Mucosa of descending colon (tissue), 3 donors: ENCODE measurements at places on chromosomes 6 and 20. TPM values are rescaled to one million over a fixed set of nuclear protein-coding genes. Genes with fewer than 3 reads are reported as not detected.

The TUBB gene
- total RNA-seq: 328 TPM

The CAGE1 gene
- total RNA-seq: not detected

The ISM1 gene
- 0.66 TPM for total RNA-seq

The PHACTR2 gene
- total RNA-seq: 49.5 TPM

The ANGPT4 gene
- 0.05 TPM for total RNA-seq

GRCh38 chr6:31979238-31979898, 2.5 kb upstream of the C4A start:
- DNase-seq: no peak

GRCh38 chr6:156430386-156430785, 346.8 kb upstream of the ARID1B start:
- DNase-seq: no peak

- DNase-seq: no peak
Measured at GRCh38 chr6:89553431-89553830, 85.1 kb downstream of the LYRM2 start.

- DNase-seq: no peak
Measured at GRCh38 chr6:305371-306206, 13.3 kb downstream of the DUSP22 start.

GRCh38 chr6:133577851-133578250, 311.1 kb upstream of the TCF21 start:
- no peak for DNase-seq

DNA sequence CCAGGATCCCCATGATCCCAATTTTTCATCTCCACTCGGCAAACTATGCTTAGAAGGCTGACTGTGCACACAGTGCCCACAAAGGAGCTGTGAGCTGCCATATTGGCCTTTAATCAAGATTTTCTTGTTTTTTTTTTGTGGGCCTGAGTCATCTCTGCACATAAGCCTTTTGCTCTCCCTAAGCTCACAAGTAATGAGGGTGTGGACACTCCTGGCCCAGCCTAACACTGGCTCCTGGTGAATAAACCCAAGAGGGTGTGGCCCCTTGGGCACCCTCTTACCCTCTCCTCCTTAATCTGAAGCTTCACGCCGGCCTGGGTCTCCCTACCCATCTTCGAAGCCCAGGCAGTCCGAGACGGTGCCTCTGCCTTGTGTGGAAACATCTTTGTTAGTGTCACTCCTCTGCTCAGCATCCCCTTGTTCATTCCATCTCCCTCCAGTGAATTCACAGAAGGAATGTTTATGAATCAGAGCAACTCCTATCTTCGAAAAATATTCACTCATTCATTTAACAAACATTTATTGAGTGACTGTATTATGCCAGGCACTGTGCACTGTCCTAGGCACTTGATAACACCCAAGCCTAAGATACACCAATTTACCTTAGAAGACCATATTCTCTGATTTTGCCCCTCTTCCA, 22.2 kb upstream of the MRPS10 start:
- no peak for DNase-seq

GRCh38 chr6:143701349-143702234, 23.8 kb downstream of the PHACTR2 start:
- DNase-seq: no peak

- peak; percentile 62 for DNase-seq
Measured at GRCh38 chr6:7115543-7116231, 7.9 kb downstream of the RREB1 start.

DNA sequence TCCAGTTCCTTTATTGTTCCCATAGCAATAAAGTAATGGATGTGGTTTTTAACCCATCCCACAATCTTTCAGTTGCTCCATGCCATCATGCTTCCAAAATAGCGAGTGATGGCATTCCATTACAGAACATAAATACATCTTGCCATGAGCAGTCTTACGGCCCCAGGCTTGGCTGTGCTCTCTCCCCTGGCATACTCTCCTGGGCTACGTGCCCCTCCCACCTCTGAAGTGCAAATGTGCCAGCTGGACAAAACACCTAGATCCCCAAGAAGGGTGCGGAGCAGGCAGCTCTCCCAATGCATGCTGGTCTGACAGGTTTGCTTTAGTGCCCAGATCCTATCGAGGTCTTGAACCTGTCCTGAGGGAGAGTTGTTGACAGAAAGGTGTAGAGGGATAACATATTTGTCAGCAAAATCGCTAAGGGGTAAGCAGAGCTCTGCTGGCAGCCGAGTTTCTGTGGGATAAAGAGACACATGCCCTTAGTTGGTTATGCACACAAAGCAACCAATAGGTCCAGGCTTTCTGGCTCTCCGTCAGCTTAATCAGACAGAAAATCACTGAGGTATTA, 43.9 kb upstream of the PAX1 start:
- no peak for DNase-seq

DNA sequence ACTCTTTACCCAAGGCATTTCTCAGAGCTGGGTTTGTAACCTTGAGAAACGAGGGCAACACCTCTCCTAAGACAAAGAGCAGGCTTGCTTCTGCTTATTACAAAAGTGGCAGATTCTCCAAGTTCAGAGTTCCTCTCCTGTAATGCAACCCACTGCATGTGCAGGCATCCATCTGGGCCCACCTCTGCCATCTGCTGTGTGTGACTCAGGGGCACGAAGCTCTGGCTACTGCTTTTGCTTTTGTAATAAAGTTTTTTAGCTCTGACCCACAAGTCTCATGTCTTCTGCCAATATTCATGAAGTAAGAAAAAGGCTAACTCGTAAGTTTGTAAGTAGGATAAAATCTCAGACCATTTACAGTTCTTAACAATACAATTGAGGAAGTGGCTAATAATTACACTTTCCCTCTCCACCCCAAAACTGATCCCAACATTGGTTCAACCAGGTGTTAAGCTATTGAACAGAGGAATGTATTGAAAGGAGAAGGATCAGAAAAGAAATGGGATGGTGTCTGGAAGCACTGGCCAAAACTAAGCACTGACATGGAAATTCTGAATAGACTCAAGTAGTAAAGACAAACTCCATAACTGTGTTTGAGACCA, 51.7 kb upstream of the SMLR1 start:
- no peak for DNase-seq
